Urothelium cell line (cell line): ENCODE measurements at places on chromosomes 2 and 18.

DNA sequence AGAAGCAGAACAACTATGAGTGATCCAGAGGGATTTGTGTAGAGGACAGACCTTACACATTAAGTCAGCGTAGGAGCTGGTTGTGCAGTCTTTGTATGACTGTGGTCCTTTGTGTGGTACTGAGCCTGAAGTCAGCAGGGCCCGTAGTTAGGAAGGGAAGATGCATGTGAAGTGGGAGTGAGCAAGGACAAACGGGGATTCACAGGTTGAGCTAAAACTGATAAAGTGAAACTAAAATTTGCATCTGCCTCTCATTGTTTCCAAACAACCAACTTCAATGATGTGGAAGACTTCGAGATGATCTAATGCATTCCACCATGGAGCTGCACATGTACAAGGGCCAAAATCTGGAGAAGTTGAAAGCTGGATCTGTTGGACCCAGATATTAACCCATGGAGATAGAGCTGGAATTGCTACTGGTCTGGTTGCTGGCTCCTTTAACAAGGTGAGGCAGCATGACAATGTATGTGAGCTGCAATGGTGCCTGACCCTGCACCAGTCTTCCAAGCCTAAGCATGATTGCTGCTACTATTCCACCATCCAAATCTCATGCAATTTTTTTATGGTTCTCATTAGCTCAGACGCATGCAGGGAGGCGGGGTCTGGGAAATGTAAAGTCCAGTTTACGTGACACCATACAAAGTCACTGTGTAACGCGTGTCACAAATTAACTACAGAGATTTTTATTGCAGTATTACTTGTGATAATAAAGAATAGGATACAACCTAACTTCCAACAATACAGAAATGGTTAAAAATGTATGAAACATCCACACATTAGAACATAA lies 12.1 kb upstream of the CYBRD1 start:
- no peak for DNase-seq

- DNase-seq = no peak
Observed at GRCh38 chr18:74395648-74396154, 61.4 kb downstream of the DIPK1C start.

GRCh38 chr2:136714452-136714951 lies 50.8 kb upstream of the THSD7B start:
- DNase-seq = no peak

- DNase-seq = no peak
Observed at GRCh38 chr18:10514082-10514481, 11.7 kb upstream of the NAPG start.

DNA sequence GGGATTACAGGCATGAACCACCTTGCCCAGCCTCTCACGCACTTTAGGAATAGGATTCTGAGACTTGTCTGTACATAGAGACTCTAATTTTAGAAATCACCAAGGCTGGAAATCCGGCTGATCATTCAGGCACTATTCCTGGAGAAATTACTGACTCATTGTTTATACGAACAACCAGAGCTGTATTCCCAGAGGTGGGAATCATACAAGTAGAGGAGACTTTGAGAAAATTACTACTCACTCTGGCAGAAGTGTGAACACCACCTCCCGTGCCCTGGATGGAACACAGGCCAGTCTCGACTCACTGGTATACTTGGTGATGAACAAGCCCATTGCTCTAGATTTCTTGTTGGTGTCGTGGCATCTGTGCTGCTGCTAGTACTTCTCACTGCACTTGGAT lies 5.8 kb upstream of the ADNP2 start:
- no peak for DNase-seq

DNA sequence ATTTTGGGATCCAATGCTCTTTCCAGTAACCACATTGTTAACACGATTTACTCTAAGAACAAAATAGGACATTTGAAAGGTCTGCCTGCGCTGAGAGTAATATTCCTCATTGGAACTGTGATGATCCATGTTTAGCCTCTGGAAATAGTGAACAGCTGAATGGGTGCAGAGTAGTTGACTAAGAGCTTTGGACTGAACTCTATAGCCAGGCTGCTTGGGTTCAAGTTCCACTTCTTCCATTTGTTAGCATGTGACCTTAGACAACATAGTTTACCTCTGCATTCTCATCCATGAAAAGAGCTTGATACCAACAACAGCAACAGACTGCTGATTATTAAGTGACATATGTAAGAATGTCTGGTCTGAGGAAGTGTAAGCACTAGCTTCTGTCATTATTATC lies 128.3 kb upstream of the MMADHC start:
- no peak for DNase-seq

DNA sequence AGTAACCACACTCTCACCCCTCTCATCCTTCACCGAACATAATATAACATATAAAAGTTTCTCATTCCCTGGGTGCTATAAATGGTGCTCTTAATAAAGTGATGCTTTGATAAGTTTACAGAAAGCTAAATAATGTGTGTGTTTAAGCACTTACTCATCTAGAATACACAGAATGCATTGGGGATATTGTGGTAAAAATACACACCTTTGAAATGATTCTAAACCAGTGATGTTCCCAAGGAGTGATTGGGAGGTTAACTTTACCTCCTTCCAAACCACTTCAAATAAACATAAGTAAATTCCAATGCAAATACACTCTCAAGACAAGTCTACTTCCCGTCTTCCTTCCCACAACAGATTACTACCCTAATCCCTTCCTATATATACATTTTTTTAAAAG lies 85.3 kb upstream of the TWSG1 start:
- DNase-seq = no peak
